ENCODE measurements at places on chromosomes 7 and 10. TPM values are rescaled to one million over a fixed set of nuclear protein-coding genes. Genes with fewer than 3 reads are reported as not detected.
A peak's percentile ranks its signal among the peaks of the same experiment; 100 is the strongest.

Gene OPN1SW
- total RNA-seq: not detected

Gene KCP
- 6.8 TPM for total RNA-seq

Gene POM121
- total RNA-seq: 53.2 TPM

Gene SPDYE9
- total RNA-seq: not detected

Gene LEP
- not detected for total RNA-seq

Gene GNAT3
- total RNA-seq: not detected

Gene SFTPD
- 0.40 TPM for total RNA-seq

Gene NPFFR1
- not detected for total RNA-seq

Gene SPACDR
- 0.67 TPM for total RNA-seq

Gene TMEM273
- not detected for total RNA-seq

Gene SLC18A3
- 0.20 TPM for total RNA-seq

DNA sequence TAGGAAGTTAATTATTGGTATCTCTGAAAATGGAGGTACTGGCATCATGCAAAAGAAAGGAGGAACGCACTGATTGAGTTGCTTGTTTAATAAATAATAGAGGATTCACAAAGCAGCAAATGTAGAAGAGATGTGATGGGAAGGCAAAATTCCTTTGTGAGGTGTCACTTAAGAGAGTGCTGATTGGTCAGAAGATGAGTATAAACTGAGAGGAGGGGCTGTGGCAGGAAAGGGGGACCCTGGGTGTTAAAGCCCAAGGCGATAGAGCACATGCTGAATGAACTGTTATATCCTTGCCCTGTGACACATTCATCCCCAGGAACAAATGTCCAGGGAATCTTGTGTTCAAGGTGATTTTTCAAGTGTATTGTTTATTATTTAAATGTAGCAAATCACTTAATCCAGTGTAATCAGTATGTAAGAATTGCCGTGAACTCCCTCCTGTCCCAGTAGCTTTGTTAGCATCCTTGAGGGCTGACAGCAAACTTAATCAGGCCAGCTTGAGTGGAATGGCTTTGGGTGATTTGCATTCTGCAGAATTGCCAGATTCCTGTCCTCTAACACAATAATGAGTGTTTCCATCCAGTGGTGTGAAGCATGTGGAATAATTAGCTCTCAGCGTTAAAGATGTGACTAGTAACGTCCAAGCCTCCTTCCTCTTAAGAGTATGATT is 111.9 kb downstream of the CHN2 start:
- H3K27ac ChIP-seq: no peak overlapping the region
- DNase-seq: no peak

DNA sequence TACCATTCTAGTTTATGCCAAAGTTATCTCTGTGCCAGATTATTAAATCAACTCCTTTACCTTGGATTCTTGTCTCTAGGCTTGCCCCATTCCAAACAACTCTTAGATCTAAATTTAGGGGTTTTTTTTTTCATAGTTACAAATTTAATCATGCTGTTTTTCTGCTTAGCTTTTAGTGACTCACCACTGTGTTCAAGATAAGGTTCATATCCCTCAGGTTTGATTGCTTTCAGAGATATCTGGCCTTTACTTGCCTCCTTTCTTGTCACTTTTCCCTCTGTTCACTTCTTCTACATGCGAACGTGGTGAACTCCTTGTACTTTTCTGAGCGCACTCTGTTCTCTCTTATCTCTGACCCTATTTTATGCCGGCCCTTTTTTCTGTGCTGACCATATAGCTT is 78.2 kb downstream of the VPS50 start:
- no peaks in the 10 kb centered on the region for H3K4me1 ChIP-seq
- H3K36me3 ChIP-seq: peaks cover 3% of the 10 kb centered on the region
- peak overlapping the region; percentile 5 for H3K27ac ChIP-seq
- no peaks in the 10 kb centered on the region for H3K27me3 ChIP-seq
- no peak overlapping the region for H3K4me3 ChIP-seq

- H3K27me3 ChIP-seq: no peaks in the 10 kb centered on the region
- no peaks in the 10 kb centered on the region for H3K4me1 ChIP-seq
- no peak overlapping the region for H3K4me3 ChIP-seq
- no peak for DNase-seq
- H3K27ac ChIP-seq: no peak overlapping the region
- peaks cover 1% of the 10 kb centered on the region for H3K36me3 ChIP-seq
These were observed 33.6 kb downstream of the CFAP46 start for GRCh38 chr10:132908621-132909295.

- H3K36me3 ChIP-seq: no peaks in the 10 kb centered on the region
- H3K4me3 ChIP-seq: no peak overlapping the region
- peaks cover 7% of the 10 kb centered on the region for H3K27me3 ChIP-seq
These were observed 715.4 kb upstream of the NRP1 start for GRCh38 chr10:34049887-34050286.

DNA sequence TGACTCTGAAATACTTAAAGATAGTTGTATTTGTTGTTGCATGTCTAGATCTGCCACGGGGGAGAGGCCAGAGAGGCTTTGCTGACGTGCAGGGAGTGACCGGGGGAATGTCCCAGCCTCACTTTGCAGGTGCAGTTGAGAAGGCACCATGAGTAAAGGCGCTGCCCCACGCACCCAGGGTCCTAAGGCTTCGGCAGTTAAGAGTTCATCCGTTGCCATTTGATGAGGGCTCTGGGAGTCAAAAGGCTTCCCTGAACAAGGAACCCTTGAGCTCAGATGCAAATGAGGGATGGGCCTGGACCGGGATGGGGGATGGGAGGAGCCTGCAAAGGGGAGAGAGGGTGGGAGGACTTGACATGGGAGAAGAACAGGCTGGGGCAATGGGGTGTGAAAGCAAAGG is 20.4 kb downstream of the PPP2R2D start:
- no peak for DNase-seq
- H3K27me3 ChIP-seq: no peaks in the 10 kb centered on the region
- H3K27ac ChIP-seq: peak overlapping the region; percentile 1
- peaks cover 11% of the 10 kb centered on the region for H3K36me3 ChIP-seq
- H3K4me3 ChIP-seq: no peak overlapping the region

- no peaks in the 10 kb centered on the region for H3K4me1 ChIP-seq
- H3K4me3 ChIP-seq: no peak overlapping the region
- no peak for DNase-seq
These were observed 11.3 kb downstream of the JAKMIP3 start for GRCh38 chr10:132077091-132077490.

GRCh38 chr10:79454259-79454658 is 8.8 kb upstream of the ZCCHC24 start:
- H3K4me3 ChIP-seq: no peak overlapping the region
- H3K4me1 ChIP-seq: peaks cover 16% of the 10 kb centered on the region
- no peak overlapping the region for H3K27ac ChIP-seq

DNA sequence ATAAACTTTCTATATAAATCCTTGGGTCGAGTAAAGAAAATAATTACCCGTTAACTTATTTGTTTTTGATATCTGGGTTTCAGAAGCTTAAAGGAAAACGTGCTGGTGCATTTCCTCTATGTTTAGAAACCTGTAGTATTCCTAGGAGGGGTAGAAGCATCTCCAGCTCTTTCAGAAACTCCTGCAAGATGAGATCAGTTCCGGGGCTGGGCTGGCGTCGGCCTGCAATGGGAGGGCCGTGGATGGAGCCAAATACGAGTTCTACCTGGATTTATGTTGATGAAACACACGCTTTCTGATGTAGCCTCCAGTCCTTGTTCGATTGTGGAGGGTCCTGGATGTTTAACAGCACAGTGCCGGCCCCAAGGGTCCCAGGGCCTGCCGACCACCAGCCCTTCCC is 35.8 kb upstream of the DIP2C start:
- H3K4me1 ChIP-seq: no peaks in the 10 kb centered on the region
- no peak overlapping the region for H3K4me3 ChIP-seq
- H3K27ac ChIP-seq: no peak overlapping the region
- no peaks in the 10 kb centered on the region for H3K36me3 ChIP-seq

- H3K27ac ChIP-seq: no peak overlapping the region
- peaks cover 1% of the 10 kb centered on the region for H3K4me1 ChIP-seq
- no peaks in the 10 kb centered on the region for H3K27me3 ChIP-seq
- DNase-seq: no peak
These were observed 33.0 kb upstream of the PPP1R3C start for GRCh38 chr10:91665842-91666241.

GRCh38 chr7:82373926-82374635 is 69.5 kb downstream of the CACNA2D1 start:
- H3K4me3 ChIP-seq: no peak overlapping the region
- peaks cover 17% of the 10 kb centered on the region for H3K4me1 ChIP-seq
- peak overlapping the region; percentile 19 for H3K27ac ChIP-seq
- no peaks in the 10 kb centered on the region for H3K27me3 ChIP-seq
- no peak for DNase-seq

DNA sequence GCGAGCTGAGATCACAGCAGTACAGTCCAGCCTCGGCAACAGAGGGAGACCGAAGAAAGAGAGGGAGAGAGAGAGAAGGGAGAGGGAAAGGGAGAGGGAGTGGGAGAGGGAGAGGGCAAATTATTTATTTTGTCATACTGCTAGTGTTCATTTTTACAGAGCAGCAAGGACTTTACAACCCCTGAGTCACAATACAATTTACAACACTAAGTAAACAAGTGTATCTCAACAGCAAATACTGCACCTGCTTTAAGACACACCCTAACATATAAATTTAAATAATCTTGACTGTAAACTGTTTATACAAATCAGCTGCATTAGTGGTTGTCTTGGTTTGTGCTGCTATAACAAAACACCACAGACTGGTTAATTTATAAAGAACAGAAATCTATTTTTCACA is 27.2 kb downstream of the HTR5A start:
- H3K4me1 ChIP-seq: no peaks in the 10 kb centered on the region
- no peaks in the 10 kb centered on the region for H3K36me3 ChIP-seq
- no peak overlapping the region for H3K27ac ChIP-seq
- DNase-seq: no peak

DNA sequence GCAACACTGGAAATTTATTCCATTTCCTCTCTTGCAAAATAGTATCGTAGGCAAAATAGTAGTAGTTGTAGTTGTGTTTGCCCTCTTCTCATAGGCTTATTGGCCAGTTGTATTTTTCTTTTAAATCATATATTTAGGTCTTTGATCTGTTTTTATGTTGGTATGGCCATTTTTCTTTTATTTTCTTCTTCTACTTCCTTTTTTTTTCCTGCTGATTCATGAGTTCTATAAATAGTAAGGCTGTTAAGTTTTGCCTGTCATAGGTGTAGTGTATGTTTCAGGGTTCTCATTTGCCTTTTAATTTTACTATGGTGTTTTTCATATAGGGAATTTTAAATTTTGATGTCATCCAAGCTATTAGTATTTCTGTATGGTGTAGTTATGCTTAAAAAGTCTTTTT is 25.4 kb upstream of the MRC1 start:
- no peak overlapping the region for H3K4me3 ChIP-seq
- no peaks in the 10 kb centered on the region for H3K36me3 ChIP-seq
- no peaks in the 10 kb centered on the region for H3K4me1 ChIP-seq
- DNase-seq: no peak
- H3K27ac ChIP-seq: no peak overlapping the region

DNA sequence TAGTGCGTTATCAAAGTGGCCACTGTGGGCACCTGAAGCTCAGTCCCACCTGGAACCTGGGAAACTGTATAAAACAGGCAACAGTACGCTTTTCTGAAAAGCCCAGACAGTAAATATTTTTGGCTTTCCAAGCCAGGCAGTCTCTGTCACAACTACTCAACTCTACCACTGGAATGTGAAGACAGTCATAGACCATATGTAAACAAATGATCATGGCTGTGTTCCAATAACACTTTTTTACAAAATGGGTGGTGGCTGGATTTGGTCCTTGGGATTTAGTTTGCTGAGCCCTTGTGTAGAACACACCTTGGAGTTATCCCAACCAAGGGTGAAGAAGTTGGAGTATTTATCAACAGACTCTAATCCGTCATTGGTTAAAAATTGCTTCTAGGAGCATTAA is 259.9 kb downstream of the SKIDA1 start:
- H3K36me3 ChIP-seq: no peaks in the 10 kb centered on the region
- H3K4me1 ChIP-seq: no peaks in the 10 kb centered on the region
- no peak overlapping the region for H3K4me3 ChIP-seq
- no peak for DNase-seq

DNA sequence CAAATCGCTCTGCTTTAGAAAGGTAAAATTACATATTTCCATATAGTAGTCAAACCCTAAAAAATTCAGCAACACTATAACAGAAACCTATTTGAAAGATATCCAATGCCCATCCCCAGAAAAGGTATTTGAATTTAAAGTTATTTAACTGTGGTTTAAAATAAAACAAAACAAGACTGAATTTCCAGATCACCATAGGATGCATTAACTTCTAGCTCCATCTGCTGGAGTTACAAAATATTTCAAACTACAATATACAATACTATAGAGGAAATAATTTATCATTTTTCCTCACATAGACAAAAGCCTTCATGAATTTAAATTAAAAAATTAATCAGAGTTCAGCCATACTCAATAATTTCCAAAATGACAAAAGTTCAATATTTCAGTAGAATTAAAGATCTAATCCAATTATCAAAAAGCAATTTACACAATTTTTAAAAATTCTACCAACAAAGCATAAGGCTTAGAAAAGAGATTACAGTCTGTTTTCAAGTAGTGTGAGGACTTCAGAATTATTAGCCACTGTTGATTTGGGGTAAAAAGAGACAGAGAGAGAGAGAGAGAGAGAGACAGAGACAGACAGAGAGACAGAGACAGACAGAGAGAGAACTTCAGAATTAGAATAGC is 75.9 kb downstream of the LMBR1 start:
- no peaks in the 10 kb centered on the region for H3K27me3 ChIP-seq
- peak overlapping the region; percentile 53 for H3K27ac ChIP-seq
- H3K36me3 ChIP-seq: peaks cover 5% of the 10 kb centered on the region
- DNase-seq: no peak
- peaks cover 18% of the 10 kb centered on the region for H3K4me1 ChIP-seq
- no peak overlapping the region for H3K4me3 ChIP-seq

GRCh38 chr7:20089431-20089830 is 127.8 kb downstream of the MACC1 start:
- no peaks in the 10 kb centered on the region for H3K36me3 ChIP-seq
- H3K27me3 ChIP-seq: no peaks in the 10 kb centered on the region
- H3K27ac ChIP-seq: no peak overlapping the region
- no peak for DNase-seq

GRCh38 chr7:106216923-106217542 is 67.8 kb downstream of the NAMPT start:
- no peaks in the 10 kb centered on the region for H3K36me3 ChIP-seq
- H3K4me1 ChIP-seq: peaks cover 8% of the 10 kb centered on the region
- peaks cover 23% of the 10 kb centered on the region for H3K27me3 ChIP-seq
- no peak for DNase-seq
- H3K27ac ChIP-seq: no peak overlapping the region

GRCh38 chr7:26673271-26673670 is 191.1 kb downstream of the SKAP2 start:
- no peaks in the 10 kb centered on the region for H3K36me3 ChIP-seq
- no peaks in the 10 kb centered on the region for H3K27me3 ChIP-seq
- peaks cover 1% of the 10 kb centered on the region for H3K4me1 ChIP-seq
- no peak overlapping the region for H3K4me3 ChIP-seq
- no peak overlapping the region for H3K27ac ChIP-seq

GRCh38 chr10:103932271-103932670 is 14.3 kb upstream of the STN1 start:
- H3K4me1 ChIP-seq: peaks cover 33% of the 10 kb centered on the region
- DNase-seq: no peak
- peak overlapping the region; percentile 69 for H3K27ac ChIP-seq
- no peak overlapping the region for H3K4me3 ChIP-seq
- no peaks in the 10 kb centered on the region for H3K36me3 ChIP-seq
- H3K27me3 ChIP-seq: no peaks in the 10 kb centered on the region

GRCh38 chr7:132654150-132654549 is 77.9 kb upstream of the PLXNA4 start:
- H3K27ac ChIP-seq: peak overlapping the region; percentile 57
- H3K36me3 ChIP-seq: no peaks in the 10 kb centered on the region
- H3K4me3 ChIP-seq: no peak overlapping the region
